Stimulated activated CD4-positive, alpha-beta T cell treated with anti-CD3 and anti-CD28 coated beads, Interleukin-1b, Interleukin-23, amount 100 ng/mL, for 1 hour (primary cell): ENCODE measurements at places on chromosomes 3 and 15.

DNA sequence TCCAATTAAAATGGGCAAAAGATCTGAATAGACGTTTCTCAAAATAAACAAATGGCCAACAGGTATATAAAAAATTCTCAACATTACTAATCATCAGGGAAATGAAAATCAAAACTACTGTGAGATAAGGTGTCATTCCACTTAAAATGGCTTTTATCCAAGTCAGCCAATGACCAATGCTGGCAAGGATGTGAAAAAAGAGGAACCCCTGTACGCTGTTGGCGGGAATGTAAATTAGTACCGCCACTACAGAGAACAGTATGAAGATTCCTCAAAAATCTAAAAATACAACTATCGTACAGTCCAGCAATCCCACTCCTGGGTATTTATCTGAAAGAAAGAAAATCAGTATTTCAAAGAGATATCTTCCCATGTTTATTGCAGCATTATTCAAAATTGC lies 176.9 kb upstream of the STT3B start:
- no peak for DNase-seq

DNA sequence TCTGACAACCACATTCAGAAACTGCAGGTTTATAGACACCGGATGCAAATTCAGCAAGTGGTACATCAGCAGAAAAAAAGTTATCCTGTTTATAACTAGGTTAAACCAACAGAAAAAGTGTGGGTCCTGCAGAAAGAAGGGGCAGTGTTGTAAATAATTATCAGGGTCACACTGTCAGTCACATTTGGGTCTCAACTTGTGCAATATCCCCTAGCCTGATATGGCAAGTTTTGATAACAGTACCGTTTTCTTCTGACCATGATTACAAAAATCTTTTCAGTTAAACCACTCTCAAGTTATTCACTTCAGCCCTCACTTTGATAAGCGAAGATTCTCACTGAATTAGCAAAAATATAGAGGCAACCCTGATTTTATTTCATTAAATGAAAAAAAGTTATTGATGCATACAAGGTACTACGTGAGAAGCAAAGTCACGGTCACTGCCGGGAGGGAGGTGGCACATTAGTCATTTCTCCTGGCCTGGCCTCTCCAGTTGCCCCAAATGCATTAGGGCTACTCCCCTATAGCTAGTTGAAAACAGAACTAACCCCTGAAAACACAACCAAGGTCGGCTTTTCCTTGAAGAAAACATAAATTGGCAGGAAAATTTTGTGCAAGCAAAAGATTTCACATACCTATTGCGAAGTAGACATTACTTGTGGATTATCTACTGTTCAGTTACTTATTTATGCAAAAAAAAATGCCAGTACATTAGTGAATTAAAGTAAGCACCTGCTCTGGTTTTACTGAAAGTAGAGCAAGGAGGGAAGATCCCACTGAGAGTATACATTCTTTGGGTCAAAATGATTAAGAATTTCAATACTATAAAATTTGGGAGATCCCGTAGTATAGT lies 28.6 kb downstream of the IL5RA start:
- DNase-seq: no peak

DNA sequence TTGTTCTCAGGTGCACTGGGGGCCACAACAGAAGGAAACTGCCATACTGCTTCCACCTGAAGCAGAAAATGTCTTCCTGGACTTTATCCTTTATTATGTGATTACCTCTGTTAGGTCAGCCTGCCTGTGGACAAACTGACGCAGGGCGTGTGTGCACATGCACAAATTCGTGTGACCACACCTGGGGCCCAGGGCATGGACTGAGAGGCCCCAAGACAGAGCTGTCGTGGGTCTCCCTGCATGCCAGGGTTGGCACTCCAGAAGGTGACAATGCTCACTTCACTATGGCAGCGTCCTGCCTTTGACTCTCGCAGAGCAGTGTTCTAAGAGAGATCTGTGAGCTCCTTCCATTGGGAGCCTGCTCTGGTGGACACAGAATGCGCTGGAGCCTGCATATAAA lies 34.5 kb downstream of the CCDC12 start:
- no peak for DNase-seq

GRCh38 chr3:169710619-169711018 lies 47.1 kb upstream of the MECOM start:
- no peak for DNase-seq

- DNase-seq: no peak
These were observed 260.7 kb upstream of the NR2E3 start for GRCh38 chr15:71549697-71550096.

GRCh38 chr3:166351461-166351860 lies 514.2 kb upstream of the BCHE start:
- DNase-seq: no peak

DNA sequence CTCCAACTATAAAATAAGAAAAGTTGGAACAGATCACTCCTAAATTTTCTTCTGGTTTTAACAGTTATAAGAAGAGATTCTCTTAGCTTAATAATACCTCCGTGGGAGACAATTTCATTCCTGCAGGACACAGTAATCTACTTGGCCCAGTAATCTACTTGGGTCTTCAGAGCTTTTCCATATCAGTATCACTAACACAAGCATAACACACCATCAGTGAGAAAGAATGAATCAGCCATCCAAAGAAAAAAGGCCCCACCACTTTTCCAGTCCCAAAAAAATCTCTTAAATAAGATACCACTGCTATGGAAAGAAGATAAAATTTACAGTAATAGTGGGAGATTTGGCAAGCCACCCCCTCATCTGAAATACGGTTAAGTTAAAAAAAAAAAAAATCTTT lies 20.2 kb downstream of the SIN3A start:
- no peak for DNase-seq

GRCh38 chr3:160157321-160157720 lies 67.9 kb upstream of the C3orf80 start:
- DNase-seq: no peak

DNA sequence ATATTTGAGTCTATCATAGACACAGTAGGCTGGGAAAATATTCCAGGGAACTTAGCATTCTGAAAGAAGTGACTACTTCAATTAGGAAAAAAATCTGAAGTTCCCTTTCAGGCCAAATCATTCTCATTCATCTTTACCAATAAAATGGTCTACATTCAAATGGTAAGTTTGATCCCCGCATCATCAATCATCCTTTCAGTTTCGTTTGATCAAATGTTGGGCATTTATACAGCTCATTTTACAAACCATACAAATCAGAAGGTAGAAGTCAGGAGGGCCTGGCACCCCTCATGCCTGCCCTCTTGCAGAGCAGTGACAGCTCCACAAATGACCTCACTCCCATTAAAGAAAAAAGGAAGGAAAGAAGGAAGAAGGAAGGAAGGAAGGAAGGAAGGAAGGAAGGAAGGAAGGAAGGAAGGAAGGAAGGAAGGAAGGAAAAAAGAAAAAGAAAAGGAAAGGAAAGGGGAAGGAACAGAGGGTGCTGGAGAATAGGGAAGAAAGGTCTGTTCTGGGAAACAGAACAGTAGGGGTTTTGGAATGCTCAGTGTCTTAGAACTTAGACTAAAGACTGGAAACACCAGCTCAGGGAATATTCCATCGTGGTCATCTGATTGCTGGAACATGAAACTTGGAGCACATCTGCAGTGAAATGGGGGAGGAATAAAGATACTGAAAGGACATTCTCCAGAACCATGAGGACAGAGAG lies 86.1 kb downstream of the XXYLT1 start:
- no peak for DNase-seq

- DNase-seq: peak; percentile 15
These were observed 2.9 kb downstream of the FBXL22 start for GRCh38 chr15:63600001-63600615.

GRCh38 chr3:128786434-128787020 lies 60.5 kb downstream of the RAB7A start:
- no peak for DNase-seq

DNA sequence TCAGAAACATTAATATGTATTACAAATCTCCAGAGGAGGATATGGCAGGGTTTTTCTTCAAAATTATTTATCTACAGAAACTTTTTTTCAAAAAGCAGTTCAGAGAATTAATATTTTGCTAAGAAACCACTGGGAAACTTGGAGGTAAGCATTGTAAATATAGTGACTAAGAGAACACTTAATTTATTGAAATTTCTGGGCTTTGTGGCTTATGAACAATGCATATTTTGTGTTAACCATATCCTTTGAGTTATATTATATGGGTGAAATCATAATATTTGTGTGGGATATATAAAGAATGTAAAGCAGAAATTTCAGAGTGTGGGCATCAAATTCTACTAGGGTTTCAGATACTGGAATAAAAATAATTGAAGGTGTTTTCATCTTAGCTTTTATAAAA lies 1059.2 kb downstream of the ZPLD1 start:
- DNase-seq: no peak

DNA sequence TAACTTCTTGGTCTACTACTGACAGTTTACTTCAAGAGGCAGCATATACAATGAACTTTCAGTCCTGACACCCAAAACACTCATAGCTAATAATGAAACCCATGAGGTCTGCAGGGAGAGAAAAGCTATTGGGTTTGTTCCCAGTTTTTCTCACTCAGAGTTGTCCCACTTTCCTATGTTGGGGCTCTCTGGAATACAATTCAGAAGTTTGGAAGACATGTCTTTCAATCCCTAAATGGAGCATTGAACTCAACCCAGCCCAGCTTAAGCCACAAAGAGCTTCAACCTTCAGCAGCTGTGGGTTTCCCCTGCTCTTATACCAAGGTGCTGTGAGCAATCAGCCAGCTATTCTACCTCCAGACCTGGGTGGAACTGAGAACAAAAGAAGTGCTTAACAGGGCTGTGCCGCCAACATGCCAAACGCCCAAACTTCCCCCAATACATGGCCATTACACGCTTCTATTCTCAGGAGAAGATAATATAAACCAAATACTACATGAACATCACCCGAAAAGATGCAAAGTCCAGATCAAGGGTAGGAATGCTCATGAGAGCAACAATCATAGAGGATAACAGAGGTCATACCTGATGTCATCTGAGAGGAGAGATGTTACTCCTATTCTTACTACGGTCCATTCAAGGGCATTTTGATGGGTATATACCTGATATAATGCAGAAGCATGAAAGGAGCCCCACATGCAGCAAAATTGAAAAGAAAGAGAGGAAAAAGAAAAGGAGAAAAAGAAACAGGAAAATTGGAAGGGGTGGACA lies 131.2 kb upstream of the TGFBR2 start:
- no peak for DNase-seq

- DNase-seq: no peak
These were observed 41.7 kb upstream of the ANP32A start for GRCh38 chr15:68862415-68862814.

DNA sequence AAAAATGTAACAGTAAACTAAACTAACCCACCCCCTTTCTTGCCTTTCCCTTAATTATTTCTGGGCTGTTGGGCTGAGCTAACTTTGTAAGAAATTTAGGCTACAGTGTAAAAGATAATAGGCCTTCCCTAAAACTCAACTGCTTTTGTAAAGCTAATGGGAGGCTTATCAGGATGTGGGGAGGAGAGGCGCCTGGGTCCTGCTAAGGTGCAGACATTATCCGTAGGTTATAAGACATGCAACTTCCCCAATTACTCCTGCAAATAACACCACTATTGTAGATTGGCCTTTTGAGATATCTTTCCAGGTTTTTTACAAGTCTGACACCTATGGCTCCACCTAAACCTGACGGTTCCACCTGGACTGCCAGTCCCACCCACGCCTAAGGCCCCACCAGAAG lies 88.3 kb downstream of the NPAP1 start:
- no peak for DNase-seq

- DNase-seq: no peak
These were observed 274.1 kb upstream of the CTNNB1 start for GRCh38 chr3:40925231-40925630.

DNA sequence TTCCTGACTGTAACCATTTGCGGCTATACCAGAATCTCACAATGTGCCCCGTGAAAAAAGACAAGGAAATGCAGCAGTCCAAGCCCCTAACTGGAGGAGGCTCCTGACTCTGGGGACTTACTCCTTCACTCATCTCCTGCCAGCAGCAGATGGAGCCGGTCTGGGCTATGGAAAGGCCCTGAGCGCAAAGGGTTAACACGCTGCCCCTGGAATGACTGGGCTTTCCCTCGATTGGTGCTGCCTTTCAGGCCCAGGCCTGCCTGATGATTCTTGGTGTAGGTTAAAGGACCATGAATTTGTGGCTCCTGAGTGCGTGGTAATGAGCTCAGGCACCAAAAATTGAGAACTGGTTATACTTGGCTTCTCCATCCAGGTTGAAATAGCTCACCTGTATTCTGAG lies 42.3 kb upstream of the GALNT15 start:
- no peak for DNase-seq

DNA sequence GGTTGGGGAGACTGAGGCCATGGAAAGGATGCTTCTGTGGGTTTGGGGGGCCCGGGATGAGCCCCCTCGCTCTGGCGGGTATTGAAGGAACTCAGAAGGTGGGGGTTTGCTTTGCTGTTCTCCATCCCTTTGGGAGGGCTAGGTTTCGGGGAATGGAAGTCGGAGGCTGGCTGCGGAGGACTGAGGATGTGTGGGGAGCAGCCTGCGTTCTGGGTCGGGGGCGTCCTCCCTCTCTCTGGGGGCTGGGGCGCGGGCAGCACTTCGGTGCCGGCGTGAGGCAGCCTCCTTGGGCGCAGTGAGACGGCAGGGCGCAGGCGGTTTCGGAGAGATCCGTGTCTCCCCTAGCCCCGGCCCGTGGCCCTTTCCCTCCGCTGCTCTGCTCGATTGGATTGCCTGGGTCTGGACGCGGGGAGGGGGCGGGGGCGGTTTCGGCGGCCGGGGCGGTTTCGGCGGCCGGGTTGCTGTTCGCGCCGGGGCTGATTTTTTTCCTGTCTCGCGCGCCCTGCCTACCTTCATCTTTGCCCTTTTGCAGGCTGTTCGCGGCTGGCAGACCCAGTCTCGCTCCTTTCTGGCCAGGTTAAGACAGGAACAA lies 1.4 kb downstream of the PTPRG start:
- no peak for DNase-seq

DNA sequence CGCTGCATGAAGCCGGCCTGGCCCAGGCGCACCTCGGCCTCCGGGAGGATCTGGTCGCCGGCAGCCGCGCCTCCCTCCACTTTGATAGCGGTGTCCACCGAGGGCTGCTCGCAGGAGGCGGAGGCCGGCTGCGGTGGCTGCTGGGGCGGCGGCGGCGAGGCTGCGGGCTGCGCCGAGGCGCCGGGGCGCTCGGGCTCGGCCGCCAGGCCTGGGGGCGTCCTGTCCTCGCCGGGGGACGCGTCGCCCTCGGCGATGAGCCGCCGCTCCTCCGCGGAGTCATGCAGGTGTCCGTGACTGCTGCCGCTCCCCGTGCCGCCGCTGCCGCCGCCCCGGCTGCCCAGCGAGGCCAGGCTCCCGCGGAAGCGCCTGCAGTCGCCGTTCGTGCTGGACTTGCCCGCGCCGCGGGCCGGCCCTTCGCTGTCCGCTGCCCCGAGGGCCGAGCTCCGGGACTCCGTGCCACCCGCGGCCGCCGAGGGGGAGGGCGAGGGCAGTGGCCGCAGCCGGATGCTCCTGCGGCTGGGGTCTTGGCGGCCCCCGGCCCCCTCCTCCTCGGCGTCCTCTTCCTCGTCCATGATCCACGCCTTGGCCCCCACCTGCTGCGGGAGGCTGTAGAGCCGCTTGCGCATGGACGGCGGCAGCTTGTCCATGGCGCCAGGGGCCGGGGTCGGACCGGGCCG lies 996 bp downstream of the HCN4 start:
- no peak for DNase-seq

DNA sequence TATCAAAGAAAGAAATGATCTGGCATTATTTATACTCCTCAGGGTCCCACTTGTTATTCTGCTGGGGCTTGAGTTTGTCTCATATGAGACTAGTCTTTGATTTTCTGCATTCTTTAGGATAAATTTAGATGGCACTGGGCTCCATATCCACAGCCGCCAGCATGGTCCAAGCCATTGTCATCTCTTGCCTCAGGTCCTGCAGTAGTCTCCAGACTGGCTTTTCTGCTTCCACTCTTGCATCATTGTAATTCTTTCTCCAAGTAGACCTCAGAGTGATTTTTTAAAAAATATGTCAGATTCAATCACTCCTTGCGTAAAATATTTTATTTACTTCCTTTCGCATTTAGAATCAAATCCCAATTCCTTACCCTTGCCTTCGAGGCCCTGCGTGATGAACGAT lies 50.4 kb upstream of the ST3GAL6 start:
- DNase-seq: no peak
